ENCODE measurements at places on chromosomes 3 and 15. TPM values are rescaled to one million over a fixed set of nuclear protein-coding genes. Genes with fewer than 3 reads are reported as not detected.

REC114 gene
- not detected for total RNA-seq

EPB42 gene
- total RNA-seq, result not detected

SLC22A14 gene
- total RNA-seq, result 0.15 TPM

CYP1A2 gene
- not detected for total RNA-seq

SCN5A gene
- total RNA-seq, result 0.29 TPM

FETUB gene
- not detected for total RNA-seq

TMEM39A gene
- total RNA-seq, result 59.1 TPM

NR1I2 gene
- total RNA-seq, result not detected

CHRFAM7A gene
- total RNA-seq, result 0.17 TPM

IRAK2 gene
- total RNA-seq, result 5.4 TPM

PARP16 gene
- total RNA-seq, result 3.0 TPM

MAP1A gene
- 180 TPM for total RNA-seq

LARP6 gene
- 69.6 TPM for total RNA-seq

HOMER2 gene
- 7.3 TPM for total RNA-seq

SEMA3G gene
- total RNA-seq, result under 0.01 TPM

ALAS1 gene
- total RNA-seq, result 68.5 TPM

ABHD5 gene
- 44.8 TPM for total RNA-seq

SLC27A2 gene
- total RNA-seq, result not detected

C15orf40 gene
- total RNA-seq, result 12.5 TPM

TRPM1 gene
- not detected for total RNA-seq

PRTG gene
- 1.7 TPM for total RNA-seq

UACA gene
- 107 TPM for total RNA-seq

HHLA2 gene
- total RNA-seq, result not detected

Measured in smooth muscle cell of trachea (primary cell).